ENCODE measurements at places on chromosomes 1 and 21.

- DNase-seq, result peak; percentile 29
These were observed 10.0 kb downstream of the YBEY start for GRCh38 chr21:46295996-46296752.

DNA sequence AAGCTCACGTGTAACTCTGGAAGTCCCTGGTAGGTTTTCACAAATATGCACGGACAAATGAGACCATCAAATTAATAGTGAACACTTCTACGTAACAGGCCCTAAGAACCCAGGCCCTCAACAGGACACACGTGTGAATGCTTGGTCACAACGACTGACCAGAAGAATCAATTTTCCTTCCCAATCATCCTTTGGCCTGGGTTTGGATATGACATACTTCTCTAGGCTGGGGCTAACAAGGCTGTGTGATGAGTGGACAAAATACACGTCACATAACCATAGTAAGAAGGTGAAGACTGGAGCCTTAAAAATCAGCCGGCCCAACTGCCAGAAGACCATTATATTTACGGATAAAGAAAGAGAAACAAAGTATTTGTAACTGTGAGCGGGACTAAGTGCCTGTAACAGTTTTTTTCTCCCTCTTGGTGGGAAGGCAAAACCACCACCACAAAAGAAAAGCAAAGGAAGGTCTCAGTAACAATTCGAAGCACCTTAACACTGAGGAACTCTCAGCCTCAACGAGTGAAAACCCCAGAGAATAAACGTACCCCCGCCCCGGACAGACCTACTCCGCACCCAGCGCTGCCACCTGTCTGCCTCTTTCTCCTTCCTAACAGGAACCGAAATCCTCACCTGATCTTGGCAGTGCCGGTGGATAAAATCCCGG, 450 bp downstream of the SDE2 start:
- DNase-seq, result no peak

GRCh38 chr1:119893827-119894700, 2.3 kb downstream of the ADAM30 start:
- no peak for DNase-seq

GRCh38 chr1:65526049-65526556, 105.6 kb downstream of the LEPR start:
- no peak for DNase-seq

DNA sequence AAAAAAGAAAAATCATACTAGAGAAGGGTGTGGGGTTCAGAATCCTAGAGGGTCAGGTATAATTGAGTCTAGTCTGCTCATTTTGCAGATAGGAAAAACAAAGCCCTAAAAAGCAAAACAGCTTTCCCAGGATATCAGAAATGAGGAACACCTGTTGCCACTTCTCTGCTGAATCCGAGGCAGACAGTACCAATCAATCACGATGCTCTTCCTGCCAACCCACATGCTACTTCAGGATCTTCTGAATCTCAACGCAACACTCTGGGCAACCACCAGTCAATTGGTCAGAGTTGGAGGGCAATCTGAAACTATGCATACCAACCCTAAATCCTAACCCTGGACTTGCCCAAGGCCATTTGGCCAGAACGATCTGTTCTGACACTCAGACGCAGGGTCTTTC, 128.3 kb downstream of the EPHB2 start:
- no peak for DNase-seq

GRCh38 chr1:1306070-1306660, 1.6 kb downstream of the ACAP3 start:
- no peak for DNase-seq

DNA sequence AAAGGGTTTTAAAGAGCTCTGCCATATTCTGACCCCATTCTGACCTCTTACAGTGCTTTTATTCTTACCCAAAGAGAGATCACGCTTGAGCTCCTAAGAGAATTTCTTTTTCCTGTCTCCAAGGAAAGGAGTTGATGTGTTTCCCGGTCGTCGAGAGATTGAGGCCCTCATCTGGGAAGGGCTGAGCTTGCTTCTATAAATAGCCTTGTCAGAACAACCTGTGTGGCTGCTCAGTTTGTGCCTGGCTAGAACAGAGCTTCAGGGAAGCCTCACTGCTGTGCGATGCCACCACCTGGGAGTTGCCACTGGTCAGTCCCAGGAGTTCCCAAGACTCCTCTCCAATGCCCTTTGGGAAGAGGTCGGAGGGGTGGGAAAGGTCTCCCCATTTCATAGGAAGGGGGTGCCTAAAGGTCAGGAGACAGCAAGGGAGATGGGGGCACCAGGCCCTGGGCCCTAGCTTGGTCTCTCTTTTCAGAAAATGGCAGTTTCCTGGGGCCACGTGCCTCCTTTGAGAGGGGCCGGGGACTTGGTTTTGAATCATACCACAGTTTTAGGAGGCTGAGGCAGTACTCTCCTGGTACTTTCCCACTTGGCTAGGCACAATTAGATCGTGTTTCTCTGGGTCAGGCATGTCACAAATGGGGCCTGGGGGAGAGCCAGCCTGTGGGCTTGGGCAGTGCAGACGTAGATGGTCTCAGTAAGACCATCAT, 52.1 kb downstream of the EIF2D start:
- DNase-seq, result no peak

DNA sequence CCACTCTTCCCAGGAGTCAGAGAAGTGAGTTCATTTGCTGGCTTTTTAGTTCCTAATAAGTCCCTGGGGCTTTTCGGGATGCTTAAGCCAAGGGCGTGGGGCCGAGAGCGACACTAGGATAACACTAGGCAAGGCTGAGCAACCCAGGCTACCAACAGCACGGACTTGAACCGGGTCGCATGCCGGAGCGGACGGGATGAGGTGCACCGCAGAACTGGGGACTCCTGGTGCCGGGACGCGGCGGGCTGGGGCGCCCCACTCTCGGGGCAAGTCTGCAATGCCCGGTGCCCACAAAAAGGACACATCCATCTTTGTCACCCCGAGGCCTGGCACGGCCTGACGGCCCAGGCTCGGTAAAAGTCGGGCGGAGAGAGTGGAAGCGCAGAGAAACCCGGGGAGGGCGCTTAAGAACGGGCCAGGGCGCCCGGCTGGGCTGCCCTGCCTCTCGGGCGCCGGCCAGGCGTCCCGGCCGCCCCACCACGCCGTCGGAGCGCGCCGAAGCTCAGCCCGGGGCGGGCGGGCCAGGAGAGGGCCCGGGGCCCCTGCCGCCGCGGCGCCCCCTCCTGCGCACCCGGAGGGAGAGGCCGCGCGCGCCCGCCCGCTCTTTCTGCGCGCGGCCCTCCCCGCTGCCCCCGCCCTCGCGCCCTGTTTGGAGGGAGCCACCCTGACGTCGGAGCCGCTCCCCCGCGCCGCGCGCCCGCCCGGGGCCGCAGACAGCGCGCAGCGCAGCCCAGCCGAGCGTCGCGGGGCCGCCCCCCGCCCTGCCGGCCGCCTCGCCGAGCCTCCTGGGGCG, at the start of gene NBL1:
TSS of gene NBL1 (plus strand) at position 710 of the 793 bp plus-strand sequence. CDS start 10,720 bp downstream, outside the sequence.
- no peak for DNase-seq

- no peak for DNase-seq
These were observed 393 bp downstream of the ELAPOR1 start for GRCh38 chr1:109114342-109114674.

GRCh38 chr1:211735208-211736170, 60.1 kb upstream of the NEK2 start:
- no peak for DNase-seq

DNA sequence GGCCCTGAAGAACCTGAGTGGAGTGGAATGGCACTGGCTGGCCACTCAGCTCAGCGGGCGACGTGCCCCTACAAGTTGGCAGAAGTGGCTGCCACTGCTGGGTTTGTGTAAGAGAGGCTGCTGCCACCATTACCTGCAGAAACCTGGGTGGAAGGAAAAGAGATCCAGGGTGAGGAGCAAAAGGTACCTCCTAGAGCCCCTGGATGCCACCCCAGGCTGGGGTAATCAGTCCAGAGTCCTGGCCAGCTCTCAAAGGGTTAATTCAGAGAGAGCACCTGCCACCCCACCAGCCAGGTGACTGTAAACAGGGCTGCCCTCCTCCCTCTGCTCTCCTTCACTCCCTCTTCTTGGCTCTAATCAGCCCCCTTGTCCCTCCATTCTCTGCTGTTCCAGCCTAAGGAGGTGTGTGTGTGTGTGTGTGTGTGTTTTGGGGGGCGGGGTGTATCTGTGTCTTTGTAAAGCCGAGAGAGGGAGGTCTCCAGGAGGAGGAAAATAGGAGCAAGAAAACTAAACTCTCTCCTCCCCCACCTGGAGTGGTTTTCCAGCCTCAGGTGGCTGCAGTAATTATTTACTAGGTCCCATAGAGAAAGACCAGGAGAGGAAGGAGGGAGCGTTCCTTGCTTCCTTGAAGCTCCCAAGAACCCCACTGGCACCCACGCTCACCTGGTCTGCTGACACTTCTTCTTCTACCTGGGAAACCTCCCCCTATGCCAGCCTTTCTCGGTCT, 12.6 kb downstream of the TRIM46 start:
- DNase-seq, result no peak

- no peak for DNase-seq
These were observed 120.6 kb upstream of the RAVER2 start for GRCh38 chr1:64624218-64624713.

GRCh38 chr21:18960306-18960705, 556.7 kb upstream of the TMPRSS15 start:
- DNase-seq, result no peak

DNA sequence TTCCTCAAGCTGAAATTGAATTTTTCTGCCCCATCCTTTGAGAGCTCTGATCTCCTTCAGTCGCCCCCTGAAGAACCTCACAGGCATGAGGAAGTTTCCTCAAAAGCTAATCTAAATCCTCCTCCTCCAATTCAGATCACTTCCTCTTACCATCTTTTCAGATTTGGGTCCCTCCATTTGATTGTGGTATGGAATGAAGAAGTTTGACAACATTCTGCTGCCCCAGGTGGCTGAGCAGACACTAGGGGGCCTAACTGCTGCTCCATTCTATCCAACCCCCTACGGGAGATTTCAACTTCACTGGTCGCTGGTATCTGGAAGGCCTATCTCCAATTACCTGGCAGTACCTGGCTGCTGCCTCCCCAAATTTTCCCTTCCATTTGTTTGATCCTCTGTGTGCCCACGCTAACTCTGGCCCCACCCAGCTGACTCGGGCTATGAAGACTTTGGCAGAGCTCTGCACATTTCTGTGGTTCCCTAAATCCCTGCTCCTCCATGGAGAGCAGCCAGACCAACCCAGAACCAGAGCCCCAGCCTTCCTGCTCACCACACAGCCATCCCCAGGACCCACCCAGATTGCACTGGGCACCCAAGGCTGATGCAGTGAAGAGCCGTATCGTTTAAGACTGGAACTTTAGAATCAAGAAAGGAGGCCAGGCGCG, 7.8 kb downstream of the IRF6 start:
- no peak for DNase-seq

DNA sequence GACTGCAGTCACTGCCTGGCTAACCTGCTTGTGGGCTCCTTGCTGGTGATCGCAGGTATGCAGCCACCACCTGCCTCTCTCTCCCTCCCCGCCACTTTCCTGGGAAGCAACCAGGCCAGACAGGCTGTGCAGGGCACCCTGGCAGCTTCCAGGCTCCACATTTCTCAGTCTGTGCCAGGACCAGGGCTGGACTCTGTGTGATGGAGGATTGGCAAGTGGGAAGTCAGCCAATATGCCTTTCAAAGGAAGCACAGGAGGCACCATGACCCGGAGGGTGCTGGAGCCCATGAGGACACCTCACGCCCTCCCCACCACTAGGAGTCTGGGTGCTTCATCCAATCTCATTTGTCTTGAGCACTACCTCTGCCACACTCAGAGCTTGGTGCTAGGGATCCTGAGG, 15.8 kb upstream of the DISP3 start:
- no peak for DNase-seq

DNA sequence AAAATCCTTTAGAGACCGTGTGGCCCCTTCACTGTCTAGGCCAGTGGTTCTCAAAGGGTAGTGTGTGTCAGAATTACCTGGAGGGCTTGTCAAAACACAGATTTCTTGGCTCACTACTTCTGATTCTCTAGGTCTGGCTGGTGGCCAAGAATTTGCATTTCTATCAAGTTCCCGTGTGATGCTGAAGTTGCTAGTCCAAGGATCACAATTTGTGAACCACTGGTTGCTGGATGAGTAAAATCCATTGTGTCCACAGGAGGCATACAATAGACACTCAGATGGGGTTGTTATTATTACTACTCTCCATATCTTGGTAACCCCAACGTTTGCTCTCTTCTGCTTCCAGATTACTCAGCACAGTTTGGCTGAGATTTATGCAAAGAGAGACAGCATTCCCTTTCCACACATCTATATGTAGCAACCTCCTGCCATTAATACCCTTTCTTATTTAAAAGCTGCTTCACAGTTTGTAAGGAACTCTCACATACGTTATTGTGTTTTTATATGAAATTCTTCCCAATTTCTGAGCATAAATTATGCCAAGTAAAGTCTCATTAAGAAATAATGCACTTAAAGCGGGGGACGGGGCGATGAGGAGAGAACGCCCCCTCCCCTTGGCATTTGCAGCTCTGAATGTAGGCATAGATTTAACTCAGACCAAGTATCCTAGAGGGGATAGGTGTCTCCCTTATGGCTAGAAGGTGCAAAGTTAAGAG, 720 bp upstream of the TMCC2 start:
- no peak for DNase-seq

GRCh38 chr1:230550428-230550827, 91.9 kb upstream of the COG2 start:
- no peak for DNase-seq

DNA sequence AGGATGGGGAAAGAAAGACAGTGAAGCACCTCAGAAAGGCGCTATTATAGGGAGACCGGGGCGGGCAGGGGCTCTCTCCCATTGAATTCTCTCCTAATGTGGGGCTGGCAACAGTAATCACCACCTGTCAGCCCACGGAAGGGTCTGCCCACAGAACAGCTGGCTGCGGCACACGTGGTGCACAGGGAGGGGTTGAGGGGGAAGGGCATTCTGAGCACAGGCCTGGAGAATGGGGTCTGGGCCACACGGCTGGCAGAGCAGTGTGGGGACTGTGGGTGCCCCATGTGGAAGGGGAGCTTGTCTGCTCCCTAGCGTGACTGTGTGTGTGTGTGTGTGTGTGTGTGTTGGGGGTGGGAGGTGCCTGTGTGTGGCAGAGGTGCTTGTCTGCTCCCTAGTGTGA, 4.1 kb downstream of the OLFML3 start:
- no peak for DNase-seq

DNA sequence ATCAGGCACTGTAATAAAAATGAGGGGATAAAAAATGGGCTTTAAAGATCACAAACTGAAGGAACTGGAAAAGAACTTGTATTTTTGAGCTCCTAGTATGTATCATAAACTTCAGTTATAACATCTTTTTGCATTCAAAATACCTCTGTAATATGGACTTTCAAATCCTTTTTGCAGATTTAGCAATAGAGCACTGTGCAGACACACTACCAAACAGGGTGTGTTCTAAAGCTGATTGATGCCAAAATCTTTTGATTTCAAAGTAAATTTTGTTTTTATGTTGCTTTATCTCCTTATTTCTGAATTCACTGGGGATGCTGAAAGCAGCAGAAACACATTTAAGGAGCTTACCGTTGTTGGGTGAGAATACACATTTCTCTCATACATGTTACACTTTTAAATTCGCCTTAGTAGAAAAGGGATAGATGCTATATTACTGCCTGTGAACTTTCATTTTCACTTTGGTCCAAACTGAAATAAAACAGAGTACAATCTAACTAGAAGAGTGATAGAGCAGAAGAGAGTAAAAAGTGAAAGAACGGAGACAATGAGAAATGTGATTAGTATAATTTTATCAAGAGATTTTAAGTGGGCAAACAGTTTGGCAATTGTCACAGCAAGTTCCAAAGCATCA, 1126.6 kb downstream of the BRINP3 start:
- no peak for DNase-seq

All from activated CD4-positive, alpha-beta T cell treated with anti-CD3 and anti-CD28 coated beads, Interleukin-2, amount 50 U/mL, for 24 hours (primary cell).